ENCODE measurements at places on chromosomes 3 and 15.
A peak's percentile ranks its signal among the peaks of the same experiment; 100 is the strongest.

GRCh38 chr3:43855674-43856299 lies 165.0 kb downstream of the ABHD5 start:
- DNase-seq = no peak

DNA sequence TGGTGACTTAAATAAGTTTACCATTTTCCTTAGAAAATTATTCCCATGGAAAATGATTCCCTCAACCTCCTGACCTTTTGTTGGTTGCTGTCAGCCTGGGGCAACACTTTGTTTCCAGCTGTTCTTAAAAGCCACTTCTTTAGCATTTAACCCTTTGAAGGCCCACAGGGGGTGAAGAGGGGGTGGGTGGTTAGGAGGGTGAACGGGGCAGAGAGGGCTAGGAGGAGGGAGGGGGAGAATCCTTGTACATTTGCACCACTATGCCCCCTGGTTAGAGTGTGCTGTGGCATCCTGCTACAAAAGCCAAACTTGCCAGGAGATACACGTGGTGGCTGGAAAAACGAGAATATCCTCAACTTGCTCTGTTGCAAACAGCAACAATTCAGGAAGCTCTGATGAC lies 273.2 kb upstream of the RGMA start:
- DNase-seq = no peak

GRCh38 chr15:92071045-92071634 lies 217.6 kb downstream of the SLCO3A1 start:
- DNase-seq = no peak

GRCh38 chr15:70974004-70974832 lies 81.6 kb downstream of the LRRC49 start:
- DNase-seq = peak; percentile 25

DNA sequence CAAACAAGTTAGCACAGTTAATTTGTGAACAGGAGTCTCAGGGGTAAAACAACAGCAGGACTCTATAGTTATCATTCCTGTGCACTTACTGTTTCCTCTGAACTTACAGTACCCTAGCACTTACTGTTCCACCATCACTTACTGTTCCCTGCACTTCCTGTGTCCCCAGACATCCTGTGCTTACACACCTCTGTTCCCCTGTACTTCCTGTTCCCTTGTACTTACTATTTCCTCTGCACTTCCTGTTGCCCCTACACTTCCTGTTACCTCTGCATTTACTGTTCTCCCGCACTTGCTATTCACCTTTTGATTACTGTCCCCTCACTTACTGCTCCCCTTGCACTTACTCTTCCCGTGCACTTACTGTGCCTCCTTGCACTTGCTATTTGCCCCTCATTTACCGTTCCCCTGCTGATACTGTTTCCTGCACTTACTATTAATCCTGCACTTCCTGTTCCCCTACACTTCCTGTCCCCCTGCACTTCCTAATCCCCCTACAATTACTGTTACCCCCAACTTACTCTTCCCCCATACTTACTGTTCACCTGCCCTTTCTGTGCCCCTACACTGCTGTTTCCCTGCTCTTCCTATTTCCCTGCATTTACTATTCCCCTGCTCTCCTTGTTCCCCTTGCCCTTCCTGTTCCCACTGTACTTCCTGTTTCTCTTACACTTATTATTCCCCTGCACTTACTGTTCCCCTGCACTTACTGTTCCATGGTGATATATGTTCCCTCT lies 30.3 kb downstream of the TPRA1 start:
- no peak for DNase-seq

DNA sequence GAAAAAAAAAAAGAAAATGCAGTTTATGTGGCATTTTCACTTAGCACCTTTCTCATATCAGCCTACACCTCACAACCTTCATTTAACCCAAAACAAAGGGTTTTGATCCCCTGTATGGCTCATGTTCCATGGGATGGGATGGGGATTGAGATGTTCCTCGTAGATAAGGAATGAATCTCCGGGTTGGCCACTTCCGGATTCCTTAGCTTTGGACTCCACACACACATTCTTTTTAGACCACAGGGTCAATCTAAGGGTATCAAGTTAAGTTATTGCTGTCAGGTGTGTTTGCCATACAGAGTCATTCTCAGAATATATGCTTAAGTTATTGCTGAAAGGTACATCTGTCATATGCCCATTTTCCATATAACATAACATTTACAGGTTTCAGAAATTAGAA lies 301.4 kb upstream of the TGFBR2 start:
- no peak for DNase-seq

DNA sequence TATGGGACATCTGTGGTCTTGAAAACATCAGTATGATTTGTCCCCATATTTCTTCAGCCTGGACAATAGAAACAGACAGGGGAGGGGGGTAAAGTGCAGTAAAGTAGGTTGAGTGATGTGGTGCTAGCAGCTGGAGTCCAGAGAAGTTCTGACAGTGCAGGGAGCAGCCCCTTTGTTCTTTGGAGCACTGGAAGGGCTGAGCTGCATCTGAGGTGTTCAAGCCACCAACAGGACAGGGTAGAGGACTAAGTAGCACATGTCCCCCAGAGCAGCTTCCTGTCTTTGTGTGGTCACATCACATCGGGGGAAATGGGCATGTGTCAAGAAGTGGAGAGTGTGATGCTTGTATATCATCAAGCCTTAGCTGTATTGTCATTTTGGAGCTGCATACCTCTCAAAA lies 12.1 kb downstream of the MRPS22 start:
- DNase-seq = no peak

DNA sequence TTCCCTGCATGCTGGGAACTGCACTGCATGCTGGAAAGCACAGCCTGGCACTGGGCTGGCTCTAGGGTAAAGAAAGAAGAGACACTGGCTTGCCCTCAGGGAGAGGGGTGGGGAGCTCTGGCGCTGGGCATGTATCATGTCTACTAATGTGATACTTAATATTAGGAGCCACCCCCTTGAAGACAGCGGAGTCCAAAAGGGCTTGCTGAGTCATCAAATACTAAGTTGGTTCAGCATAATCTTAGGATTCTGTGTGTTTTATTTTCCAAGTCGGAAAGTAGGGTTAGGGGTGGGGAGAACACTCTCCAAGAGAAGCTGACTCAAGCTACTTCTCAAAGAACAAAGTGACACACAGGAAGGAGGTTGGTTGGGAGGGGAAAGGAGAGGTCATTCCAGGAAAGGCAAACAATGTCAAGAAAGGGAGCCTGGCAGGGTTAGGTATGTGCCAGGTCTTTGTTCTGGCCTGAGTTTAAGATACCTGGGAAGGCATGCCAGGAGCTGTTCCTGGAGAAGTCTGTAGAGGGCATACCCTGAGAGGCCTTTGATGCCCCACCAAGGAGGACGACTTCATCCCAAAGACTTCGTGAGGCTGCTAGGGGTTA lies 237.8 kb upstream of the NR2E3 start:
- DNase-seq = no peak

DNA sequence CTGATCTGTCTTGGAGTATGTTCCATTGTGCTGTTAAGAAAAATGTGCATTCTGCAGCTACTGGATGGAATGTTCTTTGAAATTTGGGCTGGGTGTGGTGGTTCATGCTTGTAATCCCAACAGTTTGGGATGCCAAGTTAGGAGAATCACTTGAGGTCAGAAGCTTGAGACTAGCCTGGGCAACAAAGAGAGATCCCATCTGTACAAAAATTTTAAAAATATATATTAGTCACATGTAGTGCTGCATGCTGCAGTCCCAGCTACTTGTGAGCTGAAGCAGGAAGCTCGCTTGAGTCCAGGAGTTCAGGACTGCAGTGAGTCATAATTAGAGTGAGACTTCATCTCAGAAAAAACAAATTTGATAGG lies 62.8 kb upstream of the PLSCR4 start:
- DNase-seq = peak; percentile 68

All from skeletal muscle cell (primary cell).